ENCODE measurements at places on chromosomes 12 and 14.

DNA sequence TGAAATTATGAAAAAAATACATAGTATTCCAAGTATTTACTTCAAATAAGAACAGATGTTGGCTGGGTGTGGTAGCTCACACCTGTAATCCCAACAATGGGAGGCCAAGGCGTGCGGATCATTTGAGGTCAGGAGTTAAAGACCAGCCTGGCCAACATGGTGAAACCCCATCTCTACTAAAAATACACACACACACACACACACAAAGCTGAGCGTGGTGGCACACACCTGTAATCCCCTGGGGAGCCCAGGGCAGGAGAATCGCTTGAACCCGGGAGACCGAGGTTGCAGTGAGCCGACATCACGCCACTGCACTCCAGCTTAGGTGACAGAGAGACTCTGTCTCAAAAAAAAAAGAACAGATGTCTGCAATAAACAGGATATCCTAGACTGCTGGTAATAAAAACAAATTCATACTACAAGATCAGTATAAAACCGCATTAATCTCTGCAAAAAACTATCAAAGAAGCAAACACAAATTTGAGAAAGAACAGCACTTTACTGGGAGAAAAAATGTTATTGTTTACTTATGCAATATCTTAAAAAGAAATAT is 23.8 kb downstream of the EEA1 start:
- DNase-seq, result no peak

- DNase-seq, result no peak
These were observed 35.2 kb downstream of the ASCL1 start for GRCh38 chr12:102992720-102993119.

DNA sequence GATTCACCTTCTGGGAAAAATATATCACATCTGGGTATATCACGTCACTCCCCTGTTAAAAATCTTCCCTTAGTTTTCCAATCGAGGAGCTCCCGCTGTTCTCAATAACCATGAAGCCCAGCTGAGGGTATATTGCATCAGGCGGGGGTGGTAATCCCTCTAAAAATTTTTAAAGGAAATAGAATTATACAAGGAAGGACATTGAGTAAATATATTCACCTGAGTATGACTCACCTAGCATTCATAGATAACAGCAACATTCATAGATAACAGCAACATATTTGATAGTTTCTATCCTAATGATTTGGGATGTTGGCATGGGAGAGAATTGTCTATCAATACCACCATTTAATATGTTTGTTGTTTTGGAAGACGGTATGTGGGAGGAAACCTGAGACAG is 473.6 kb downstream of the RMST start:
- DNase-seq, result no peak

DNA sequence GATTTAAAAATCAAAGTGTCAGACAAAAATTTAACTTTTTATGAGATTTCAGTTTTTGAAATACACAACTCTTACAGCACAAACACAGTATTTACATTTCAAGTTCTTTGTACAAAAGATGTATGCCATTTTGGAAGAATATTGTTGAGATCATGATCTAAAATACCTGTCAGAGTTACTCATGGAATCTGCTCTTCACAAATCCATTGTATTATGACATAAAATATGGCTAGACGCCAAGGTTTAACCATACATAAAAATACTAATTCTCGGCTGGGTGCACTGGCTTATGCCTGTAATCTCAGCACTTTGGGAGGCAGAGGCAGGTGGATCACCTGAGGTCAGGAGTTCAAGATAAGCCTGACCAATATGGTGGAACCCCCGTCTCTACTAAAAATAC is 6.2 kb upstream of the SYCP3 start:
- DNase-seq, result no peak

- no peak for DNase-seq
These were observed 40.5 kb downstream of the METTL25 start for GRCh38 chr12:82398879-82399278.

GRCh38 chr12:88860851-88861250 is 280.6 kb upstream of the KITLG start:
- no peak for DNase-seq

GRCh38 chr12:104372061-104372720 is 68.7 kb downstream of the EID3 start:
- no peak for DNase-seq

- no peak for DNase-seq
These were observed 9.7 kb upstream of the PCK2 start for GRCh38 chr14:24084440-24084839.

GRCh38 chr12:457676-458075 is 2.1 kb upstream of the B4GALNT3 start:
- DNase-seq, result no peak

DNA sequence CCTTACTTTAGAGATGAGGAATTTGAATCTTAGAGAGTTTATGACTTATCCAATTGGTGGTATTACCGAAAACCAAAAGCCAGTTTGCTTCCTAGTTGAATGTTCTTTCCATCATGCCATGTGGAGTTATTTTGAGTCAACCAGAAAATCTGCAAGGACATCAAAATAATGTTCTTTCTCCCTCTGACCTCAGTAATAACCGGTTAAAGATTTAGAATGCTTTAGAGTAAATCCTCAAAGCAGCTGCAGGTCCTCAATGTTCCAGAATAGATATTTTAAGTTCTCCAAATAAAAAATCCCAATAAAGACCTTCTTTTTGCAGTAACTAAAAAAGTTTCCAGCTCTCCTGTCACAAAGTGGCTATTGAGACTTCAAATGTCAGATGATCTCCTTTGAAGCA is 396.6 kb downstream of the ADAMTS20 start:
- no peak for DNase-seq

GRCh38 chr14:103762036-103762435 is 46.4 kb downstream of the ZFYVE21 start:
- DNase-seq, result no peak

GRCh38 chr14:45068396-45068795 is 15.5 kb upstream of the PRPF39 start:
- no peak for DNase-seq

GRCh38 chr12:99332936-99333591 is 314.5 kb upstream of the GARIN6 start:
- no peak for DNase-seq

DNA sequence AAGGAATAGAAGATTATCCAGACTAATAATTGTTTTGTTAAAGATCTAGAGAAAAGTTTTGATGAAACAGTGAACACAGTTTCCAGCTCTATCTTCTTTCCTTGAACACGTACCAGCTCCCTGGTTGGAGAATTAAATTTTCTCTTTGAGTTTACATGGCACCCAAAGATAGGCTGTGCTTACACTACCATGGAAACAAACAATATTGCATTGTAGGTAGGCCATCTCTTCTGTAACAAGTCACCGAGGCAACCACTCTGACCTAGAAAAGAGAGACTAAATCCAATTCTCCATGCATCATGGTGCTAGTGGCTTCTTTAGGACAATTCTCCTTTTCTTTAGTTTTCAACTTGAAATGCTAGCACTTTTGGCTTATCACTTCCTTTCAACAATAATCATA is 9.9 kb downstream of the BMAL2 start:
- no peak for DNase-seq

GRCh38 chr12:64180951-64181350 is 41.1 kb downstream of the KICS2 start:
- DNase-seq, result no peak

DNA sequence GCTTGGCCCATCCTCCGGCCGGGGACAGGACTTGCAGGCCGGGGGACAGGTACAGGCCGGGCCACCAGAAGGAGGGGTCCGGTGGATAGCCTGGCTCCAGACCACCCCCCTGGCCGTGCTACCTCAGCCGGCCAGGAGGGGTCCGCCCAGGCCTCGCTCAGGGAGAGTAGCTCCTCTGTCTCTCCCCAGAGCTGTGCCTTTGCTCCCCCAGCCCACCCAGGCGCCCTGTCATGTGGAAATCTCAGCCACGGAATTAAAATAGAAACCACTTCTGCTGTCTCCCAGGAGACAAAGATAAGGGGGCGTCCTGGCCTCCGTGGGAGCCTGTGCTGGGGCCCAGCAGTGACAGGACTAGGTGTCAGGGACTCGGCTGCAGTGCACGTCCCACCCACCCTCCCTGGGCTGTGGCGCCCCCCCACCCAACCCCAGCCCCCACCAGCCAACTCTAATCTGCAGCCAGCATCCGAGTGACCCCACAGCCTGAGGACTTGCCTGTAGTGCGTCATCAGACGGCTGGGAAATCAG is 3.3 kb upstream of the CRIP2 start:
- DNase-seq, result no peak

- DNase-seq, result no peak
These were observed 1.6 kb upstream of the CHD4 start for GRCh38 chr12:6608592-6609281.

- no peak for DNase-seq
These were observed 2.1 kb downstream of the GMFB start for GRCh38 chr14:54486685-54487084.

GRCh38 chr12:3775385-3776035 is 22.6 kb upstream of the CRACR2A start:
- no peak for DNase-seq

Data from BJ (cell line).